ENCODE measurements at places on chromosomes 1 and 21.

DNA sequence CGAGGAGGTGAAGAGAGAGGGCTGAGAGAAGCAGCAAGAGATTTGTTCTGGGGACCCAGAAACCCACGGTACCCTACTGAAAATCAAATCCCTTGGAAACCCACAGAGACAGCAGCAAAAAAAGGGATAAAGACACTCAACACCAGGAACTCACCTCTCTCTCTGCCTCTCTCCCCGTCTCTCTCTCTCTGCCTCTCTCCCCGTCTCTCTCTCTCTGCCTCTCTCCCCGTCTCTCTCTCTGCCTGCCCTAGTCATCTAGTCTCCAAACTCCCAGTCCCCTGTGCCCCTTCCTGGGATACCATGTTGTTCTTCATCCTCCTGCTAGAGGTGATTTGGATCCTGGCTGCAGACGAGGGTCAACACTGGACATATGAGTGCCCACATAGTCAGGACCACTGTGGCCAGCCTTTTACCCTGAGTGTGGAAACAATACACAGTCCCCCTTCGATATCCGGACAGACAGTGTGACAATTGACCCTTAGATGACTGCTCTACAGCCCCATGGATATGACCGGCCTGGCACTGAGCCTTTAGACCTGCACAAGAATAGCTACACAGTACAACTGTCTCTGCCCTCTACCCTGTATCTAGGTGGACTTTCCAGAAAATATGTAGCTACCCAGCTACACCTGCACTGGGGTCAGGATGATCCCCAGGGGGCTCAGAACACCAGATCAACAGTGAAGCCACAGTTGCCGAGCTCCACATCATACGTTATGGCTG is 9.8 kb upstream of the ALDH9A1 start:
- DNase-seq = no peak

GRCh38 chr1:164772635-164773034 is 213.7 kb downstream of the PBX1 start:
- DNase-seq = no peak

- no peak for DNase-seq
Measured at GRCh38 chr1:185369786-185370185, 52.7 kb upstream of the IVNS1ABP start.

DNA sequence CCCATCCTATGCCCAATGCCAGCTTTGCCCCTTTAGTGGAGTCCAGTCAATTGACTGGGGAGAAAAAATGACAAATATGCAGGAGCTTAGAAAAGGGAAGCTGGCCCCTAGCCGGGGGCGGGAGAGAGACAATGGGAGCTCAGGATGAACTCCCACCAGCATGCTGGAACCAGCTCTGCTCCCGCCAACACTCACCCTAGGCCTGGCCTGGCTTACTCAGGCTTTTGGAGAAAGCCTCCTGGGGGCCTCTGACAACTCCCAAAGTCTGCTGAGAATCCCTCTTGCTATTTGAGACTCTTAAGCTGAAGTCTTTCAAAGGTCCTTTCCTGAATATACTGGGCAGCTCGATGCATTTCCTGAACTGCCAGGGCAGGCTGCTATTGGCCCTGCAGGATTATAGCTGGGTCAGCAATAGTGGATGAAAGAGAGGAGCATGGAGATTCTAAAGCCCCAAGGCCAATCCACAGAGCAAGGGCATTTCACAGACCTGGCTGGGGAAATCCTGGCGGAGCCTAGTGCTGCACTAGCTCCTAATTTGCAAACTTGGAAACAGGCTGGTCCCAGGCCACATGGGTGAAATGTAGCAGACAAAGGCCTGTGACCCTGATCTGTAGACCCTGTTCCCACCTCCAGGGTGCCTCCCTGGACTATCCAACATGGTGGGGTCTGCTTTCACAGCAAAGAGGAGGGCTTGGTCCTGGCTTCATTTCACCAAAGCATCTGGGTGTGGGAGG is 35.7 kb upstream of the CLSTN1 start:
- DNase-seq = no peak

DNA sequence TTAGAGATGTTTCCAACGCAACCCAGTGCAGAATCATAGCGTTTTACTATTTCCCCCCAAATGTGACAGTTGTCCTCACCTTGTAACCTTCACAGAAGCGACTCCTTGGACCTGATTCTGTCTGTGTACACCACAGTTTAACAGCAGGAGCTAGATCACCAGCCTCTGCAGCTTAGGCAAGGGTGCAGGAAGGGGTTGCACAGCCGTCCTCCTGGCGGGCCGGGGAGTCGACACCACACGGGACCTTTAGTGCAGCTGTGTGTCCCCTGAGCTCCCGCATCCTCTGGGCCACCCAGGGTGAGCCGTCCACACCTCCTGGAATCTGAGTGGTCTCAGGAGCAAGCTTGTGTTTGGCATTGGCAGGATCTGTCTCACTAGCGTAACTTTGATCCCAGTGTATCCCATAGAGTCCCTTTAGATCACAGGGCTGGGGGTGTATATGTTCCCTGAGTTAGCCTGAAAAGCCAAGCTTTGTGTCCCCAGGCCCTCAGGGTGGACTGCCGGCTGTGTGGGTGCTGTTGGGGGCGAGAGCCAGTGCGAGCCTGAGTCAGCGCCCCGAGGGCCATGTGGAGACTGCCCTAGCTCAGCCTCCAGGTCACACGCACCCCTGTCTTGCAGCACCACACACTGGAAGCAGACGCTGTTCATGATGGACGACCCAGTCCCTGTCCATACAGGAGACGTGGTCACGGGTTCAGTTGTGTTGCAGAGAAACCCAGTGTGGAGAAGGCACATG is 27.5 kb downstream of the PRMT2 start:
- DNase-seq = no peak

Measured in D721Med (cell line).